Stimulated activated naive CD4-positive, alpha-beta T cell (primary cell): ENCODE measurements at places on chromosomes 6 and 20.

DNA sequence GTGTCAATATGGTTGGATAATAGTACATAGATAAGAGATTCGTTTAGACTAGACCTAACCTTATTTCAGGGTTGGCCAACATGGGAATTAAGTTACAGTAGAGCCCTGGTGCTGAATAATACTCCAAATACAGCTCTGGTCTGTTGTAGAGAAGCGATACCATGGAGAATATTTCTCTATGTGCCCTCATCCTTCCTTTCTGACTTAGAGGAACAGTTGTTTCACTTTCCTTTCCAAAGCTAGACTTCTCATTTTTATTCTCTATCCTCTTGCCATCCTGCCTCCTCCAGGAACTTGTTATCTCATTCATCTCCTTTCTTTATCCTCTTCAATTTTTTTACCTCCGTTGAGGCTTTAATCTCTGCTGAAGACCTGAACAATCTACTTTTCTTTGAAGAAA lies 68.9 kb downstream of the EDN1 start:
- DNase-seq, result no peak

DNA sequence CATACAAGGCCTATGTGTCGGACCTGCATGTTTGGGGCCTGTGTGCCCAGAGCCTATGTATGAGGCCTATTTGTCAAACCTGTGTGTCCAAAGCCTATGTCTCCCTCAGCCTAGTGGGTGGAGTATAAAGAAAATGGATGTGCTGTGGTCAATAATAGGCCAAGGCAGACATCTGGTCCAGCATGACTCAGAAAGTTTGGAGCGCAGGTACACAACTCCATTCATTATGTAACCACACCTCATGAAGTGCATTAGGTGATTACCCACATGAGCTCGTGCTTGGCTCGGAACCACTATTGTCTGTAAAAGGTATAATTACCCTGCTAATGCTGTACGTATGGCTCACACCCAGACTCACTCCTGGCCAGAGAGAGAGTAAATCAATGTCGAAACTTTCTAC lies 302.4 kb upstream of the POU3F2 start:
- no peak for DNase-seq

DNA sequence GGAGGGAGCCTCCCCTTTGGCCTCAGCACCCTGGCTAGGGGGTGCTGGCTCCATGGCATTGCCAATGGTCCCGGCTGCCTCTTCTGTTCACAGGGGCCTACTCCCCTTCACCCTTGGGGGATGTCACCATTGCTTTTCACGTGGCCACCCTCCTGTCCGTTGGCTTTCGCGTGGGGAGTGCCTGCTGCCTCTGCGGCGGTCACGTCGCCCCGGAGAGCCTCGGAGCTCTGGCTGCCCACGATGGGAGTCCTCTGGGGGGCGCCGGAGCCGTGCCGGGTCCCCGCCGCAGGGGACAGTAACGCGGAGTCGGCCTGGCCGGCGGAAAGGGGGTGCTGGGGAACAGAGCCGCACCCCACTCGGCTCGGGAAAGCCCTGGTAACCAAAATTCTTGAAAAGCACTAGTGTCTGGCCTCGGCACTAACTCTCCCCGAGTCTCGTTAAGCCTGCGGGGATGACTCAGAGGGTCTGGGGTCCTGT lies 661 bp upstream of the HEBP2 start:
- peak; percentile 14 for DNase-seq

GRCh38 chr6:169808608-169808967 lies 57.2 kb downstream of the ERMARD start:
- no peak for DNase-seq

GRCh38 chr20:36036688-36037087 lies 68.3 kb downstream of the CNBD2 start:
- DNase-seq, result no peak

DNA sequence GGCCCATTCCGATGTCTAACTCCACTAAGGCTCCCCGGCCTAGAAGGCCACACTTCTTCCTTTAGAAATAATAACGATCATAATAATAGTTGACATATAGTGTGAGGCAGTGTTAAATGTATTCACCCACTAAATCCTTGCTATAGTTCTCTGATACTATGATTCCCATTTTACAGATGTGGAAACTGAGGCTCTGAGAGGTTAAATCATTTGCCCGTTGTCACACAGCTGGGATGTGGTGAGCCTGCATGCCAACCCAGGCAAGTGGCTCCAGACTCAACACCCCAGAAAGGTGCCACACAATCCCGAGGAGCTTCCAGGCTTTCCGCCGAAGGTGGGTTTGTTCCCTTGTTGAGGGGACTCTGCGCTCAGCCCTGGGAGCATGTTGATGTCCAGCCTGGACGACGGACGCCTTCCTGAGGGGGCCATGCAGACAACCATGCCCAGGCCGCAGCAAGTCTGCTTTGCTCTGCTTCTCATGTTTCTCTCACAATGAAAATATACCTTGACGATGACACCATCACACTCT lies 104.6 kb upstream of the CDYL start:
- DNase-seq, result no peak

DNA sequence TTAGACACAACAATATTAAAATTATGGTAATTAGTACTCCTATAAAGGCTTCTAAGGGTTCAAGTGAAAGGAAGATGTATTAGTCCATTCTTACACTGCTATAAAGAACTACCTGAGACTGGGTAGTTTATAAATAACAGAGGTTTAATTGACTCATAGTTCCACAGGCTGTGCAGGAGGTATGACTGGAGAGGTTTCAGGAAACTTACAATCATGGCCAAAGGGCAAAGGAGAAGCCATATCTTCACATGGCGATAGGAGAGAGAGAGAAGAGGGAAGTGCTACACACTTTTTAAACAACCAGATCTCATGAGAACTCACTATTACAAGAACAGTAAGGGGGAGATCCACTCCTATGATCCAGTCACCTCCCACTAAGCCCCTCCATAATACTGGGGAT lies 52.9 kb downstream of the TINAG start:
- DNase-seq, result no peak

GRCh38 chr20:38173237-38174156 lies 8.4 kb upstream of the TGM2 start:
- DNase-seq, result no peak

DNA sequence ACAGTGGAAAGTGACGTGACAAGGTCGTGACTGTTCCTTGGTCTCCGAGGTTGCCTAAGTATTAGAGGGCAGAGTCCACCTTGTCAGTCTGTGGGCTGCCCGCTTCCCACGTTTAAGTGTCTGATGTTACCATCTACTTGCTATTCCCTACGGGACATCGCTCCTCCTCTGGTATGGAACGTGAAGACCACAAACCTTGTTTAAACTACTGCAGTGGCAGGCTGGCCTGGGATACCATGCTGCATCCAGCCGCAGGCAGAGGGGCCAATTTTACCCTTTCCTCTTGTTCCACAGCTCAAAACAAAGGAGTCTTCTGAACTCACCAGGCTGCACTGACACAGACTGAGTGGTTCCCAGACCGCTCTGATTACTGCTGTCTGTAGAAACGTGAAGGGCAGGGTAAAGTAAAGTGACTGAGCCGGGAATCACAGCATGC lies 275.9 kb downstream of the FOXC1 start:
- DNase-seq, result no peak

DNA sequence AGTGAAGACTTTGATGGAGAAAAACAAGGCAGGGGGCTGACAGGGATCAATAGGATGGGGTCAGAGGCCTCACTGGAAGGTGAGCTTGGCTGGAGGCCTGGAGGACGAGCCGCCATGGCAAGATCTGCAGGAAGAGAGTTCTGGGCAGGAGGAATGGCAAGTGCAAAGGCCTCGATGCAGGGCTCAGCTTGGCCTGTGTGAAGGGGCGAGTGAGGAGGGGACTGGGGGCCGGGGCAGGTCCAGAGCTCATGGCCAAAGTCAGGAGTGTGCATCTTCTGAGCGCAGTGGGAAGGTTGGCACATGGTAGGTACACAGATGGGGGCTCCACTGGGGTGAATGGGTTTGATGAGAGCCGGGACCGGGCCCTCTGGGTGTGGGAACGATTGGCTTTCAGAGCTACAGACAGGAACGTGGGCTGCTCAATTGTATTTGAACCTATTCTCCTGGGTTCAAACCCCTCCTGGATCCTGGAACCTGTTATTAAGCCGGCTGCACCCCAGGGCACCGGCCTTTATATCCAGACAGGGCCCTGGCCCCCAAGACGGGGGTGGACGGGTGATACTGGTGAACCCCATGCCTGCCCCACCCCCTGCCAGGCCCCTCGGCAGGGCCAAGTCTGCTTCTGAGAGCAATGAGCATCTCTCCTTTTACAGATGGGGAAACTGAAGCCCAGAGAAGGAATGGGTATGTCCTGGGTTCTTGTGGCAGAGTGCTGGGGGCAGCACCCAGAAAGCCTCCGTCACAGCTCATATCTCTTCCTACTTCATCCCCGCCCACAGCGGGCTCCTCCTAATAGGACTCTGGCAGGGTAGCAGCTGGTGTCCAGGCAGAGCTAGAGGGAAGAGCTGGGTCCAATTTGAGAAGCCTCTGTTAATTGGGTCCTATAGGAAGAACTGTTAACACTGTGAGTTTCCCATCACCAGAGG lies 106.1 kb downstream of the CEBPB start:
- DNase-seq, result no peak

DNA sequence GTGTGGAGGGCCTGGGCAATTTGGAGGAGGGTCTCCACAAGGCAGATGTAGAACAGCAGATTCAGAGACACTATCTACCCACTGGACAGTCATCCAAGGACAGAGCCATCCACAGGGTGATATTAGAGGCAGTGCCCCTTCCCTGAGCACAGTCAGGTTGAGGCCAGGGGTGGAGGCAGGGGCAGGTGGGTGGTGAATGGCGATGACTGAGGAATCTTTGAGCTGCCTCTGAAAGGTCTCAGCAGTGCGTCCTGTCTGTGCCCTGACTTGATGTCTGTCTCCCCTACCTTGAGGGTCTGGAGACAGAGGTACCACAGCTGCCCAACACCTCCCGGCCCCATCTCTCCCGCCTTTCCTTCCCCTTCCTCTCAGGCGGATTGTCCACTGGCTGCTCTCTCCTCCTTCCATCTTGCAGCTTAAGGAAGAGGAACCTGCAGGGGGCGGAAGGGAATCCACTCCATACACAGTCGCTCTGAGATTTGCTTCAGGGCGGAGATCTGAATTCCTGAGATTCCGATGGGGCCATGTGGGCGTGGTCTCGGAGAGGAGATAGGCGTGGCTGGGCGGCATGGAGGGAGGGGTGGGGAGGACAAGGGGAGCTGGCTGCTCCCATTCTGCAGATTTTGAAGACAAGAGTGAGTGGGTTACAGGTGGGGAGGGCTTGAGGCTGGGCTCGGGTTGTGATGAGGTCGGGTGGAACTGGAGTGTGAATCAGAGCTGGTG lies 1.7 kb downstream of the MUCL3 start:
- no peak for DNase-seq

- no peak for DNase-seq
These were observed 139.5 kb downstream of the ALDH8A1 start for GRCh38 chr6:134810402-134810801.

GRCh38 chr6:150739711-150740349 lies 125.7 kb upstream of the MTHFD1L start:
- DNase-seq, result no peak

DNA sequence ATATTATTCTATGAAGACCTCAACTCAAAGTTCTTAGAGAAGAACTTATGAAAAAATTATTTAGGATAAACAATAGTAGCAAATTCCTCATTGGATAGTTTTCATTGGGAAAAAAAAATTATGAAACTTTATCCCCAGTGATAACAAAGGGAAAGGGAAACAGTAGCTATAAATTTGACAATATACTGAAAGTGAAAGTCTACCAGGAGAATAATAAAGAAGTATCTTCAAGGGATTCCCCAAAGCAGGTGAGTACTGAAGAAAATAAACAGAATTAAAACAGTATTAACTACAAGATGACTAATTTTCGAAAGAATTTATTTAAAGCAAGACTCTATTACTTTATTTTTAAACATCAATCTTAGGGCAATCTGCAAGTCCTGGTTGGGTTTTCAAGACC lies 56.4 kb downstream of the REPS1 start:
- DNase-seq, result no peak

GRCh38 chr20:53814060-53814459 lies 220.4 kb upstream of the ZNF217 start:
- DNase-seq, result no peak

DNA sequence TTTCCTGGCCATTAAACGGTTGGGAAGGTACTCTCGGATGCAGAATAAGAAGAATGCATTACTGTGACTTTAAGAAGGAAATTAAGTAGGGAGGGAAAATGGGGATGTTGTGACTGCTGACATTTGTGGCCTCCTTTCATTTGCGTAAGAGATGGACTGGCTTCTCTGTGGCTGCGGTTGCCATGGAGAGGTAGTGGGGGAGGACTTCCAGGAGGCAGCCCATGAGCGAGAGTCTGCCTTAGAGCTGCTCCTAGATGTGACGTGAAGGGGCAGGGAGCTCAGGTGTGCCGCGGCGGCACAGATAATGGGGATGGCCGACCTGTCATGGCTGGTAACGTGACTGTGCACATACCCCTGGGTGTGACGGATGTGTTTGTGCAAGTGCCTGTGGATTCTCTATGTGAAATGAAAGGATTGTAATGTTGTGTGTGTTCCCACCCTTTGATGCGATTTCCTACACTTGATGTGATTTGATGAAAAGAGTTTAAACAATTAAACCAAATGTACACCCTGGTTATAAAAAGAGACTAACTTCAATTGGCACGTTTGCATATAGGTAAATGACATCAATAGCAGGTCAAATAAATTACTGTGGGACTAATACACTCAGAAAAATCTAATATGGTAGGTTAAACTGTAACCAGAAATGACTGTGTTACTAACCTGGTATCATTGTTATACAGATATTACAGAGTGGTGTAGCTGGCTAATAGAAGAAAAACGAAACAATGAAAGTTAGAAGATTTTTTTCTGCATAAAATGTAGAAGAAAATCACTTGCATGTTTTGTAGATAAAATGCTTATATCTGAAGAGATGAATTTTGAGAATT lies 48.9 kb downstream of the HIVEP1 start:
- peak; percentile 64 for DNase-seq

GRCh38 chr6:170448317-170448716 lies 104.8 kb downstream of the PSMB1 start:
- no peak for DNase-seq

- no peak for DNase-seq
These were observed 17.6 kb upstream of the NUP153 start for GRCh38 chr6:17724341-17724740.

GRCh38 chr6:25747477-25747876 lies 7.1 kb upstream of the SLC17A4 start:
- DNase-seq, result no peak

GRCh38 chr6:162369091-162369490 lies 358.5 kb downstream of the PRKN start:
- no peak for DNase-seq

GRCh38 chr6:66865771-66866170 lies 1158.7 kb upstream of the EYS start:
- no peak for DNase-seq

- DNase-seq, result no peak
These were observed 89.8 kb downstream of the EYA2 start for GRCh38 chr20:46984405-46984804.

DNA sequence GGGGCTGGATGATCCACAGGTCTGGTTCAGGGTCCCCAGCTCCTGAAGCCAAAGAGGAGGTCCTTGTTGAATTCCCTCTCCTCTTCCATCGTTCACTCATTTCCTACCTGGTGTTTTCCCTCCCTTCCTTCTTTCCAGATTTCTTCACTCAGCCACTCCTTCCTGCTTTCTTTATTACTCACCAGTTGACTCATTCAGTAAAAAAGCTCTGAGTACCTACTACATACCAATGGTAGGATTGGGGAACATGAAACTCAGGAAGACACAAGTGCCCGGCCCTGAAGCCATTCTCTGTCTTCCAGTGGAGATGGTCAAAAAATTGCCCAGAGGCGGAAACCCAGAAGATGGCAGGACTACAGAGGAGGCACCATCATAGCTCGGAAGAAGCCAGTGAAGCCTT lies 11.9 kb upstream of the NSFL1C start:
- DNase-seq, result no peak

- no peak for DNase-seq
These were observed 128.8 kb upstream of the PDE7B start for GRCh38 chr6:135722679-135723078.

- no peak for DNase-seq
These were observed 2.2 kb upstream of the QKI start for GRCh38 chr6:163412341-163412740.
